ENCODE measurements at places on chromosomes 16 and 17.

DNA sequence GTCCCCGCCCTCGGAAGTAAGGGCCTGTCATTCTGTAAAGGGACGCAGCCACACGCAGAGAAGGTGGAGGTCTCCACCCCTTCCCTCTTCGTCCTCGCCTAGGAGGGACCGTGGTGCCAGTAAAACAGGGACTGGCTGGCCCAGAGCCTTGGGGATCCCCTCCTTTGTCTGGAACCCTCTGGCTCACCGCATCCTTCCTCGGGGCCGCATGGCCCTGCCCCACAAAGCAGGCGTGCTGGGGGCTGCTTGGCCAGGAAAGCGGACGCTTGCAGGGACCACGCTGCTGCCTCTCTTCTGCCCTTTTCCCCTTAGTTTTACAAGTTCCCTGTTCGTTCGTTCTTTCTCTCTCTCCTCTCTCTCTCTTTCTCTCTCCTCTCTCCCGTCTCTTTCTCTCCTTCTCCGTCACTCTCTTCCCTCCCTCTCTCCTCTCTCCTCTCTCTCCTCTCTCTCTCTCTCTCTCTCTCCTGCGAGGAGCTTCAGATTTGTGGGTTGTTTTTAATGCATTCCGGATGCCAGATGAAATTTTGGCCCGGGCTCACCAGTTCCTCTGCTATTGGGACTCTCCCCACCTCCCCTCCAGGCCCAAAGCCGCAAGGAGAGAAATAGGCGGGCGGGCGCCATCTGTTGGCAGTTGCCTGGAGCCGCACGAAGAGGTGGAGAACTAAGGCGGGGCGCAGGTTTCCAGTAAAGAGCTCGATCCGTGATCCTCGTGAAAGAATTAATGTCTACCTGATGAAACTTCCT is 35.1 kb upstream of the CDRT4 start:
- peak; percentile 93 for DNase-seq

DNA sequence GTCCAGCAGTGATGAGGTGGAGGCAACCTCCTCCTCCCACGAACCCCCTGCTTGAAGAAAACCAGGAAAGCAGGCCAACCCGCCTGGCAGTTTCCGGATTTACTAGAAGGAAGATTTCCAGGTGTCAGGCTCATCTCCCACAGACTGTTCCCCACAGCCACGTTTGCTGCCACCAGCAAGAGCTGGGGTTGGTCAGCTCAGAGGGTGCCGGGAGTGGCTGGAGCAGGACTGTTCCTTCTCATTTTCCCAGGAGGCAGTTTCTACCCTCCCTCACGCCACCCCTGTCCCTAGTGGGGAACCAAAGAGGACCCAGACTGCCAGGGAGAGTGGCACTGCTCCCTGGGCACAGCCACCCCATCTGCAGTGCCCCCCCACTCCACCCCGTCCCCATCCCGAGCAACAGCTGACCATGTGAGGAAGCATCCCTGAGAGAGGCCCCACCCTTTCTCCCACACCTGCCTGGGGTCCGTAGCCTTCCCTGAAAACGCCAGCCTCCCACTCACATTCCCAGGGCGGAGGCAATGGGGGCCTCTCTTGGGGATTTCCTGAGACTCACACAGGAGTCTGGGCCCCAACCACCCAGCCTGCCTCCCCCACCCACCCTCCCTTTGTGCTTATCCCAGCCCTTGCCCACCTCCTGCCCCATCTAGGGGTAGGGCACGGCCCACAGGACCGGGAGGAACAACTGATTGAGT is 5.9 kb downstream of the KRT17 start:
- DNase-seq: no peak

GRCh38 chr17:1907909-1908698 is 78.3 kb downstream of the RPA1 start:
- no peak for DNase-seq

DNA sequence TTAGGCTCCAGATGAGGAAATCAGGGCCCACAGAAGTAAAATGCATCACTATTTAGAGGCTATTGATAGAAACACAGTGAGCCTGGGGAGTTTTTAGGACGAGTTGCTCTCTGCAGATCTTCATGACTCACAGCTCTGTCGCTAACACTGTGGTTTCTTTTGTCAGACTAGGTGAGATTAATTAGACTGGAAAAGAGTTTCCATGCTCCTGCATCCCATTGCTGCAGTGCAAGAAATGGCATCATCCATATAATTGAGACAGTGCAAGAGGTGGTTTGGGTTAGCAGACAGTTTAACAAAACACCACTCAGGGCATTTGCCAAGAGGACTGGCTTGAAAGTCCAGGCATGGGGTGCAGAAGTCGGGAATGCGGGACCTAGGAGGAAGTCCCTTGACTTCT is 198.8 kb upstream of the CACNG5 start:
- DNase-seq: peak; percentile 33

- no peak for DNase-seq
Observed at GRCh38 chr17:47172696-47173565, 16.2 kb downstream of the CDC27 start.

DNA sequence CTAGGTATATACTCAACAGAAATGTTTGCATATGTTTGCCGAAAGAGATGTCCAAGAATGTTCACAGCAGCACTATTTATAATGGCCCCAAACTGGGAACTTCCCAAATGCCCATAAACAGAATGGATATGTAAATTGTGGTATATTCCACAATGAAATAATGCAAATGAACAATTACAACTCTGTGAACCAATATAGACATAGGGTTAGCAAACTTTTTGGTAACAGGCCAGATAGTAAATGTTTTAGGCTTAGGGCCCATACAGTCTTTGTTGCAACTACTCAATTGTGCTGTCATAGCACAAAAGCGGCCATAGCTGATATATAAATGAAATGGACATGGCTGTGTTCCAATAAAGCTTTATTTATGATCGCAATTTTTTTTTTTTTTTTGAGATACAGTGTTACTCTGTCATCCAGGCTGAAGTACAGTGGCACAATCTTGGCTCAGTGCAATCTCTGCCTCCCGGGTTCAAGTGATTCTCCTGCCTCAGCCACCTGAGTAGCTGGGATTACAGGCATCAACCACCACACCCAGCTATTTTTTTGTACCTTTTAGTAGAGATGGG is 16.5 kb downstream of the XYLT1 start:
- no peak for DNase-seq

- DNase-seq: no peak
Observed at GRCh38 chr16:75576384-75576811, 10.2 kb downstream of the GABARAPL2 start.

- no peak for DNase-seq
Observed at GRCh38 chr16:28051486-28051885, 12.0 kb downstream of the GSG1L start.

DNA sequence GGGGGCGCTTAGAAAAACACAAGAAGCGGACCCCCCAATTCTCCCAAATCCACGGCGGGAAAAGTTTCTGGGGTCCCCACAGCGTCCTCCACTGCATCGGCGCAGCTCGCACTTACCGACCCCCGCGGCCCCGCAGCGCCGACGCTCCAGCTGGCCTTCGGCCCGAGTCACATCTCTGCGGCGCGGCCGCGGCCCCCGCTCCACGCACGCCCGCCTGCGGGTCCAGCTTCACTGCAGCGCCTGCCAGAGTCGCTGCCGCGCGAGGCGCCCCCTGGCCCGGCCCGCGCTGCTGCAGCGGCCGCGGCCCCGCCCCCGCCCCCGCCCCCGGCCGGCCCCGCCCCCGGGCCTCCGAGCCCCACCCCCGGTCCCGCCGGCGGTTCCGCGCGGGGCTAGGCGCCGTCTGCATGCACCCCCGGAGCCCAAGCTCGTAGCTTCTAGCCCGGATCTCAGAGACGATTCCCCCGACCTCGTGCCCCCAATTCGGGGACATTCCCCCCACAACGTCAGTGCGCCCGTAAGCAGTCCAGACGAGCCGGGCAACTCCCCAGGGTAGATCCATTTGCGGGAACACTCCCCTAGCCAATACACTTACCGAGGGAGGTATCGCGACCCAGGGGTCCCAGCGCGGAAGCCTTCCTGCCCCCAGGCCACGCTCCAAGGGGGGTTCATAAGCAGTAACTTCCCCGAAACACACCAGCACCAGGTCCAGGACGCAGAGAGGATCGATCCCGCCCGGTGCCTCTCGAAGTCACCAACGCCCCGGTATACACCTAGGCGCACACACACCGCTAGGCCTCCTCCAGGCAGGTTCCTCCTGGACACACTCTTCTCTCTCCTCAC is at the start of gene GPRC5B:
Gene GPRC5B, minus strand, starts transcription at position 238 of the 840 bp plus-strand sequence. CDS start 12,003 bp downstream, outside the sequence.
- peak; percentile 55 for DNase-seq

DNA sequence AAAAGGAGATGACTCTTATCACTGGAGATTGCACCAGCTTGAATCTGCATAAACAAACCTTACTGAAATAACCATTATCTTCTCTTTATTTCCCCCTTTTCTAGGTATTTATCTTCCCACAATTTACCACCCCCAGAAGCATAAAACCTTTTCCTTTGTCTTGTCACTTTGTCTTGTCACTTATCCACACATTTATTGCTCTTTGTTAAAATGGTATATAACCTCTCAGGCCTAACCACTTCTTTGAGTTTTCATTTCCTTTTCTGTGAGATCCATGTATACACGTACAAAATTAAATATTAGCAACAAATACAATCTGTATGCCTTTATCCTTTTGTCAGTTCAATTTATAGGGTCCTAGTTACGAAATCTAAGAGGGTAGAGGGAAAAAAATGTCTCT is 122.9 kb downstream of the CACNG3 start:
- DNase-seq: no peak

- peak; percentile 79 for DNase-seq
Observed at GRCh38 chr16:4293822-4294457, 21.1 kb upstream of the TFAP4 start.

GRCh38 chr16:83574388-83574787 is 233.4 kb upstream of the HSBP1 start:
- DNase-seq: peak; percentile 51

- DNase-seq: no peak
Observed at GRCh38 chr17:28046034-28046825, 3.8 kb downstream of the NLK start.

- no peak for DNase-seq
Observed at GRCh38 chr17:32452281-32452680, 8.0 kb downstream of the PSMD11 start.

DNA sequence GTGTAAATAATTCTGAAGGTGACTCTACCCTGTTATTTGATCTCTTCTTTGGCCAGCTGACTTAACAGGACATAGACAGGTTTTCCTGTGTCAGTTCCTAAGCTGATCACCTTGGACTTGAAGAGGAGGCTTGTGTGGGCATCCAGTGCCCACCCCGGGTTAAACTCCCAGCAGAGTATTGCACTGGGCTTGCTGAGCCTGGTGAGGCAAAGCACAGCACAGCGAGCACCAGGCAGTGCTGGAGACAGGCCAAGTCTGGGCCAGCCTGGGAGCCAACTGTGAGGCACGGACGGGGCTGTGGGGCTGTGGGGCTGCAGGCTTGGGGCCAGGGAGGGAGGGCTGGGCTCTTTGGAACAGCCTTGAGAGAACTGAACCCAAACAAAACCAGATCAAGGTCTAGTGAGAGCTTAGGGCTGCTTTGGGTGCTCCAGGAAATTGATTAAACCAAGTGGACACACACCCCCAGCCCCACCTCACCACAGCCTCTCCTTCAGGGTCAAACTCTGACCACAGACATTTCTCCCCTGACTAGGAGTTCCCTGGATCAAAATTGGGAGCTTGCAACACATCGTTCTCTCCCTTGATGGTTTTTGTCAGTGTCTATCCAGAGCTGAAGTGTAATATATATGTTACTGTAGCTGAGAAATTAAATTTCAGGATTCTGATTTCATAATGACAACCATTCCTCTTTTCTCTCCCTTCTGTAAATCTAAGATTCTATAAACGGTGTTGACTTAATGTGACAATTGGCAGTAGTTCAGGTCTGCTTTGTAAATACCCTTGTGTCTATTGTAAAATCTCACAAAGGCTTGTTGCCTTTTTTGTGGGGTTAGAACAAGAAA is 5.1 kb downstream of the STH start:
- DNase-seq: no peak

DNA sequence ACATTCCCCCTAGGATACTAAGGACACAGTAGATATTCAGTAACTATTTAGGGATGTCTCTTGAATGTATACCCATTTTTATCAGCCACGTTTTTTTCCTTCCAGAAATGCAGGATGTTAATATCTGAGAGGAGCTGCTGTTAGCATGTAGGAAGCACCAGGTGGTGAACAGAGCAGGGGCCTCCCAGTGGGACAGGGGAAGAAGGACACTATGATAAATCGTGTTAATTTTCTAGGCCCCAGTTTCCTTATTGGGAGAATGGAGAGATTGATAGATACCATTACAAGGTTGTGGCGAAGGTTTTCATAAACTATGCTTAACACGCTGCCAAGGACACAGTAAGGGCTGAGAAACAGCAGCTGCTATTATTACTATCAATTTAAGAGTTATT is 45.4 kb downstream of the PRSS54 start:
- DNase-seq: no peak

- no peak for DNase-seq
Observed at GRCh38 chr17:80097844-80098691, 3.3 kb upstream of the GAA start.

DNA sequence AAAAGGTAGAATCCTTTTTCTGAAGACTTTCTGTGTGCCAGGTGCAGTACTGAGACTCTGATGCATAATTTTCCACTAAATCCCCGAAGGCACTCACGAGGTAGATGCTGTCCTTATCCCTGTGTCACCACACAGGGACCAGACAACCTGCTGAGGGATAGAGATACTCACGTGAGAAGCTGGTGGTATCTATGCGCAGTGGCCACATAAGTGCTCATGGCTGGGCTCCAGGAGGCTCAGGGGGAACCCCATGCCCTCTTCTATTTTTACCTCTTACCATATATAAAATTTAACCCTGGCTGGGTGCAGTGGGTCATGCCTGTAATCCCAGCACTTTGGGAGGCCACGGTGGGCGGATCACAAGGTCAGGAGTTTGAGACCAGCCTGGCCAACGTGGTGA is 38.3 kb downstream of the NT5M start:
- DNase-seq: no peak

- DNase-seq: no peak
Observed at GRCh38 chr16:24844101-24845030, 1.4 kb upstream of the SLC5A11 start.

DNA sequence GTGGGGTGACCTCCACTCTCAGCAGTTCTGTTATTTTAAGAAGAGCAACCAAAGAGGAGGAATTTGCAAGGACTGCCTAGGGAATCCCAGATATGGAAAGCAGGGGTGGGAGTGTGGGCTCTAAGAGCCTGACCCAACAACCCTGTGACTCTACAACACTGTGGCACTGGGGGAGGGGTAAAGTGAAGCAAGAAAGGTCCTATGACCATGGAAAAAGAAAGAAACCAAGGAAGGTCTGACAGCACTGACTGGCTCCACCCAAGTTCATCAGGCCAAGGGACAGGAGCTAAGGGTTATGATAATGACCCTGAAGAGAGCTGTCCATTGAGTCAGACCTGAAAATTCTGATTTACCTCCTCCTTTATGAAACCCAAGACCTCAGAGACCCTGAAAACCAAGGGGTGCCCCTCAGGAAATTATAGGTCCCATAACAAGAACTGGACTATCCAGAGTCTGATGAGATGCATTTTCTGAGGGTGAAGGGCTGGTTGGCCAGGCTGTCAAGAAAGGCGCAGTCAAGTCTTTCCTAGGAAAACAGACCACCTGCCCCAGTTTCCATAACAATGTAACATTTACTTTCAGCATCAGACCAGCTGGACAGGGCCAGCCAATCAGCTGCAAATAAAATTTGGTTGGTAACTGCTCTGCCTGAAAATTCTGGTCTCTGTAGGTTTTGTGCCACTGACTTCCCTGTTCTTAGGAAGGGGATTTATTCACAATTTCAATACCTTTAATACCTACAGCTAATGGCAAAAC is 53.8 kb upstream of the MTMR4 start:
- DNase-seq: no peak

Data from HTR-8/SVneo (cell line).